ENCODE measurements at places on chromosomes 7 and 10.

GRCh38 chr7:7848246-7848645 lies 120.3 kb upstream of the GLCCI1 start:
- DNase-seq, result no peak

DNA sequence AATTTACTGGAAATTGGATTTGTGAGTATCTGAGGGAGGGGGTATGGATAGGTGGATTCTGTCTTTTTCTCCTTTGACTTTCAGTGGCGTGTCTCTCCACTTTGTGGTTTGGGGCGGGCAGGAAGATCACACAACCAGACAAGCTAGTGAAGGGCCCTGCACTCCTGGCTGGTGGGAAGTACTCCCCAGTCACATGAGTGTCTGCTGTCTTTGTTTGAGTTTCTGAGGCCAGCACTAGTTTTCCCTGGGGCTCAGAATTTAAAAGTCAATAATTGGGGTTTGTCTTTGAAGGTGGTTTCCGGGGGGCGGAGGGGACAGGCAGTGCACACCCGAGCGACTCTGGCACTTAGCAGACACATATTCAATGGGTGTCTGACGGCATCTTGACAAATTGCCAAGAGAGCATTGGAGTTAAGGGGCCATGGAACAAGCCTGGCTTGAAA lies 120.1 kb downstream of the WDFY4 start:
- DNase-seq, result no peak

DNA sequence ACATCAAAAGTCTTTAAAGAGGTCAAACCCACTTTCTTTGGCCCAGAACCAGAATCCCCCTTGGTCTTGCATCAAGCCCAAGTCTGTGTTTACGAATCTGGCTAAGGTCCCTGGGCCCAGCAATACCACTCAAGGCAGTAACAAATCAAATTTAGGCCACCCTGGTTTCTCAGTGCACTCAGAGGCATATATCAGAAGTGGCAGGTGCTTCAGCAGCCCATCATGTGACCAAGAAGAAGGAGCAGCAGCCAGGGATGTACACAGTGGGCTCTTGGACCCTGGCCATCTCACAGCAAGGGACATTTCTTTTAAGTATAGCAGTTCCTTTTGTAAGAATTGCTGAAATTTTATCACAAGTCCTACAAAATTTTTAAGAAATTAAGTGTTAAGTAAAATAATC lies 7.3 kb upstream of the SLC25A13 start:
- no peak for DNase-seq

GRCh38 chr7:123432601-123433000 lies 101.8 kb downstream of the IQUB start:
- DNase-seq, result no peak

DNA sequence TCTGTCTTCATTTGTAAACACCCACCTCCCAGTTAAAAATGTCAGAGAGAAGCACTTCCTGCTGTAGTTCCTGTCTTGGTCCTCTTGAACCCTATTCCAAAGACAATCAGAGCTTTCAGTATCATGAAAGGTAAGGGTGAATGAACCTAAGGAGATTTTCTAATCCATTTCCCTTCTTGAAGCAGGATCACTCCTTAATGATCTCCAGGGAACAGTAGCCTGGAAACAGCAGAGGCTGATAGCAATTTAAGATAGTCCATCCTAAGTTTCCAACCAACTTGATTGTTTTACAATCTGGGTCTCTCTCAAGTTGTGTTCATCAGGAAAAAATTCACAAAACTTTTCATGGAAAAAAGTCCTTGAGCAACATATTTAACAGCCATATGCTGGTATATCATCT lies 273.6 kb downstream of the NEBL start:
- no peak for DNase-seq

DNA sequence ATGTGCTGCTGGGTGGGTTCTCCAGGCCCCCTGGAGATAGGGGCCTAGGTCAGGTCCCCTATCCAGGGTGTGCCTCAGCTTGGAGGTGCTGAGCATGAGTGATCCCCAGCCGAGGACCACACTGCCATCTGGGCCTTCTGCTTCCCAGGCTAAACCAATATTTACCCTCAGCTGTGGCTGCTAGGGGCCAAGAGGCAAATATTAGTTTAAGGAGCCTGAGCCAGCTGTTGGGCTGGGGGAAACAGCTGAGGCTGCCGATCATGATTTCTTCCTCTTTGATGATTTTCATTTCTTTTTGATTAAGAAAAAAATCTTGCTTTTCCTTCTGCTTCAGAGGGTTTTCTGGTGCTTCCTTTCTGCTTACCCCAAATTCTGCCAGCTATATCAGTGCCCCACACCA lies 83.4 kb downstream of the NEURL1 start:
- DNase-seq, result no peak

GRCh38 chr7:29574659-29575058 lies 11.0 kb downstream of the PRR15 start:
- no peak for DNase-seq

- DNase-seq, result no peak
Measured at GRCh38 chr10:50641626-50642025, 17.9 kb upstream of the SGMS1 start.
